ENCODE measurements at places on chromosomes 2 and 18.

- DNase-seq, result peak; percentile 38
These were observed 281.7 kb downstream of the HRH4 start for GRCh38 chr18:24741965-24742724.

DNA sequence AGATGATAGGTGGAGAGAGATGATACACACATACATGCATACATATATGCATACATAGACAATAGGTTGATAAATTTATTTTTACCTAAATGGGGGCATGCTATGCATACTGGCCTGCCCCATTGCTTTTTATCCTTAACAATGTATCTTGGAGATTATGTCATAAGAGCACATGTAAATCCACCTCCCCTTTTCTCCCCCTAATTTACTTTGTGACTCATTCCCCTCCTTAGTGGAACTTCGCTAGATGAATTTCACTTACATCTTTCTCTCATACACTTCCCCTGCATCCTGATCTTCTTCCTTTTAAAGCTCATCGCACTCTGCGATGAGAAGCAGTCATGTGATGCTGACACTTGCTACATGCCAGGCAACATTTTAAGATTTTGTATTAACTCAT lies 223.6 kb downstream of the C1D start:
- DNase-seq, result no peak

DNA sequence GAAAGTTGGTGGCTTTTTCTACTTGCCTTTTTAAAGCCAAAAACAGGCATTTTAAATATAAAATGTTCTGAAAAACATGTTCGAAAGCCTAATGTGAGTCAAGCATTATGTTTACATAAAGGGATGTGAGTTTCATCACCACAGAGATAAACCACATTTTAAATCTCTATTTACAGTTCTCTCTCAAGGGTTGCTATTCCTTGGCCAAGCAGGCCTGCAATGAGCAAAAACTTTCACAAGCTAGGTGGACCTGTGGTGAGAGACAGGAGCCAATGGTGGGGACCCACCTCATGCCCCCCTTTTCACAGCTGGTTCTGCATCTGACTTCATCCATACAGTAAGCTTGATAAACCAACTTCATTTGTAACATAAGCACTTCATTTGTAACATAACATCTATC lies 65.1 kb downstream of the CUL3 start:
- peak; percentile 40 for DNase-seq

- DNase-seq, result peak; percentile 14
These were observed 311.1 kb downstream of the TXNL1 start for GRCh38 chr18:56327191-56327885.

DNA sequence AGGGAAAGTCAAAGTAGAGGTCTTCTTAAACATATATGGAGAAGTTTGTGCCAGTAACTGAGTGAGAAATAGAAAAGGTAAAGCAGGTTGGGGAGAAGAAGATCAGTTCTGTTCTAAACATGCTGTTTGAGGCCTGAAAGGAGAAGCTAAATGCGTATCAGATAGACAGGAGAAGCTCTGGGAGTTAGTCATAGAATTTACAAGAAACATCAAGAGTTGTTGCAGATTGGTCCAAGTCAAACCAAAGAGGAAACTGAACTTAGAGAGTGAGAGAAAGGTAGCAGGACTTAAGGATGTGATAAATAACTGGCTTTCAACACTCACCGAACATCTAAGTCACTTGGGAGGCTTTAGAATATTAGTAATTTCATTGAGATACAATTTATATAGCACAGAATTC lies 29.2 kb upstream of the CERS6 start:
- DNase-seq, result no peak
